ENCODE measurements at places on chromosomes 16 and 17.

DNA sequence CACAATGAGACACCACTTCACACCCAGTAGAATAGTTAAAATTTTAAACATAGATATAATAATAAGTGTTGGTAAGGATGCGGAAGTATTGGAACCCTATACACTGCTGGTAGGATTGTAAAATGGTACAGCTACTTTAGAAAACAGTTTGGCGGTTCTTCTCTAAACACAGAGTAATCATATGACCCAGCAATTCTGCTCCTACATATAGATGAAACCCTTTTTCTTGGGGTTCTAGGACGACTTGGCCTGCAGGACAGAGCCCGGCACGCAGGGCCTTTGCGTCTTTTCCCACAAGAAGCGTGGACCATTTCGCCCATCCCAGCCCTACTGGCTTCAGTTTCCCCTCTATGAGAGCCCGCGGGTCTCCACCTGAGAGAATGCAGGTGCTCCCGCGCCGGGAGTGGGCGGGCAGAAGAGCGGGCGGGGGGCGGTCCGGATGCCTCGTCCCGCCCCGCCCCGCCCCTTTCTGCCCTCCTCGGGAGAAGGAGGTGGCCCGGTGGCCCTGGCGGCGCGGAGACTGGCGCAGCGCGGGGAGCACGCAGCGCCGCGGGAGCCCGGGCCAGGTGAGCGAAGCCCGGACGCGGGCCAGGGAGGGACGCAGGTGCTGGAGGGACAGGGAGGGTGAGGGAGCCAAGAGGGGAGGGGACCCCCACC lies at the start of gene SDR42E2:
SDR42E2 (plus strand) TSS at position 508 of the 657 bp plus-strand sequence. CDS start 3,077 bp downstream, outside the sequence.
- no peak for DNase-seq

GRCh38 chr17:65020284-65020683 lies 36.3 kb downstream of the GNA13 start:
- no peak for DNase-seq

- DNase-seq: no peak
Measured at GRCh38 chr16:25108054-25108453, 3.5 kb upstream of the LCMT1 start.

- no peak for DNase-seq
Measured at GRCh38 chr17:59853168-59853918, 39.4 kb downstream of the TUBD1 start.

DNA sequence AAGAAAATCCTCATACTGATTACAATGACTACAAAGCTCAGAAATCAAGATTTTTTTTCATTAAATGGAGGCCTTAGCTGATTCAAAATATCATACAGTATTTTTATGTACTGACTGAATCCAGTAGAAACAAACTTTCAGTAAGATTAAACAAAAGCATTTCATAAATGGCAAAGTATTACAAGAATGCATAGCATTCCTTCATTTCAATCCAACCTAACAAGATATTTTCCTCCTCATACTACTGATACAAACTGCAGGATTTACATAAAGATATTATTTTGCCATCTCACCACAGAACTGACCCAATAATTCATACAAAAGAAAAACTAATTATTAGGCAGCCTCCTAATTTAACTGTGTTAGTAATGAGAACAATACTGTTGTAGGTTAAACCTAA lies 6.2 kb upstream of the KANSL1 start:
- no peak for DNase-seq

GRCh38 chr17:50087912-50088405 lies 7.2 kb upstream of the PDK2 start:
- no peak for DNase-seq

DNA sequence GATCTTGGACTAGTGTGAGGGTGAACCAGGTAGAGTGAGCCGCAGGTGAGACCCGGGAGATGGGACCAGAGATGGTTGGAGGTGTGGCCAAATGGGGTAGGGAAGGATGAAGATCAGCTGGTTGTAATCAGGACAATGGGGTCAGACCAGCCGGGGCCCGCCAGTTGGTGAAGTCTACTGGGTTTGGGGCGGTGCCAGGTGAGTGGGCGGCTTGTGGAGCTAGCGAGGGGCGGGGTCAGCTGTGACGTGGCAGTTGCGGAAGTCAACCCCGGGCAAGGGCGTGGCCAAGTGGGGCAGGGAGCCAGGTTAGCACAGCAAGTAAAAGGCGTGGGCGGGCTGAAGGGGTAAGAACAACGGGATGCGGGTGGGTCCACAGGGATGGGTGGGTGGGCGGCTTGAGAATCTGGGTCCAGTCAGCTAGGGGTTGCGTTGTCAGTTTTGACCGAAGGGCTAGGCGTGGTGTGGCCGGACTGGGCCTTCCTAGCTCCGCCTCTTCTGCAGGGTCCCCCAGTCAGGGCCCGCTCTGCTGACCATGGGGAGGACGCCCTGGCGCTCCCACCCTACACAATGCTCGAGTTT lies 25.5 kb upstream of the ALKBH5 start:
- DNase-seq: no peak

DNA sequence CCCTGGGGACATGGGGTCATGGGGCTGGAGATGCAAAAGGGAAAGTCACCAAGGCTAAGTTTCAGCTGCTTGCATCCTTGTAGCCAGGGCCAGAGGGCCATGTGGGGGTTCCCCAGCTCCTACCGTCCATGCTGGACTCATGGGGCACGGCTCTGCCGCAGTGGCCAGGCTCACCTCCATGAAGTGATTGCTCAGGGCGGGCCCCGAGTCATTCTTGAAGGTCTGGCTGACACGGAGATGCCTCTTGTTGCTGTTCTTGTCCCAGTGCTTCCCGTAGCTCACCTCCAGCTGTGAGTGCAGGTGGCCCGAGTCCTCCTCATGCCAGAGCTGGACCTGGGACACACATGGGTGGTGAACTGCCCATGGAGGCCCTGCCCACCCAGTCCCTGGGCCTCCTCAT lies 114.5 kb downstream of the RMI2 start:
- DNase-seq: no peak

- no peak for DNase-seq
Measured at GRCh38 chr17:7502987-7503386, 18.8 kb downstream of the POLR2A start.

DNA sequence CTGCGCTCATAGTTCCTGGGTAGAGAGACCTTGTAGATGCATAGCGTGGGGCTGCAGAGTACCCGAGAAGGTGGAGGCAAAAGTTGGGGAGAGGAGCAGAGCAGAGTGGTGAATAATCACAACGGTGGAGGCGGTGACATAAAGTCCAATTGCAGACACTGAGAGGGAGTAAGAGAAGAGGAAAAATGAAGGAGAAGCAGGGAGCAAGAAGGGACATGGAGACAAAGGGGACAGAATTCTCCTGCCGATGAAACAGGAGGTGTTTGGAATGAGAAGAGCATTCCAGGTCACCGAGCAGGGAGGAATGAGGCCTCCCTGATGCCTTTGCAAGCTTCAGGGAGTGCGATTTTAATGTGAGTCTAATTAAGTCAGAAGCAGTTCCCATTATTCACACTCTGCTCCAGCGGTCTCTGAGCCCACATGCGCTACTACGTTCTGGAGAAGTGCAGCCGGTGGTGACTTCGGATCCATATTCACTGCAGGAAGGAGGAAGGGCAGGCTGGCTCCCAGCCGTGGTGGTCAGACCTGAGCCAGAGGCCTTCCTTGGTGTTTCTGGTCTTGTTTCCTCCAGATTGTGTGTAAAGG lies 108.0 kb upstream of the DNAH9 start:
- DNase-seq: no peak

DNA sequence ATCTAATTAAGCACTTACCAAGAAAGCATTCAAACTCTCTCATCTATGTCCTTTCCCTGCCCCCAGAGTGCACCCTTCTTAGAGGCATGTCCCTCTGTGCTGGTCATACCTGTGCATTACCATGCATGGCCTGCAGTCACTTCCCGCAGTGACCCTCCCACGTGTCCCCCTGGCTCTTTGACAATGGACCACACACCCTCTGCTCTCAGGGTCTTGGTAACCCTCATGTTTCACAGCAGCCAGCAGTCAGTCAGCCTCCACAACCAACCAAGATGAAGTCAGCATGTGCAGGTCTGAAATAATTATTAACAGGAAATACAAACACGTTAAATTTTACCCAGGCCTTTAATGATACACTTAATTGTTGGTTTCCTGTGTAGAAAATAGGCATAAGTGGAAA lies 10.1 kb downstream of the KRT33A start:
- DNase-seq: no peak

GRCh38 chr16:57999366-57999970 lies 1.0 kb downstream of the ZNF319 start:
- no peak for DNase-seq

DNA sequence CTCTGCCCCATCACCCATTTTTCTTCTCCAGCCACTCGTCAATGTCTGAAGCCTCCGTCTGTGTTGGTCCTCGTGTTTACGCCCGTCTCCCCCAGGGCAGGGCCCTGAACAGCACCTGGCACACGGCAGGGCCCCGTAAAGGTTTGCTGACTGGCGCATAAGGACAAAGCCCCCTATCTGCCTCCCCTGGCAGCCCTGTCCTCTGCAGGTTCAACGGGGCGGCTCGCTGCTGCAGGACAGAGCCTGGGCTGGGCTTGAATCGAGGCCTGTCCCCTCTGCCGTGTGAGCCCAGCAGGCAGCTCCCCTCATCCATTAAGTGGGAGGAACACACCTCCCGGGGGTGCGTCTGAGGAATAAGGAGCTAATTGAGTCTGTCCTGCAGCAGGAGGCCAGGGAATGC lies 46.1 kb upstream of the PABPN1L start:
- no peak for DNase-seq

- no peak for DNase-seq
Measured at GRCh38 chr17:69427486-69428197, 13.1 kb downstream of the MAP2K6 start.

DNA sequence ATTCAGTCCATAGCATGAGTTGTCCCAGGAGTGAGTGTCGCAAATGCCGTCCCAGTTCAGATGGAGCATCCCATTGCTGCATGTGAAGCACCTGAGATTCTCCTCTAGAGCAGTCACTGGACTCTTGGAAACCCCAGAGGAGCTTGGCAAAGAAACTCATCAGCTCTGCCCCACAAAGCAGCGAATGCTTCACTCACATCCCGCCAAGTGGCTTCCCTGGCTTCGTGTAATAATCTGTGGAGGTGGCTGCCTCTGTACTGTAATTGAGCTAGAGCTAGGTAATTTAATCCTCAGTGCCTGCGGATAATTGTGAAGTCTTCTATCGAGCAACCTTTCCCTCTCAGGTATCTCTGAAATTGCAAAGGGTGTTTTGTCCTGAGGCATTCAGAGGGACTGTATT lies 107.1 kb downstream of the SNX29 start:
- DNase-seq: no peak

DNA sequence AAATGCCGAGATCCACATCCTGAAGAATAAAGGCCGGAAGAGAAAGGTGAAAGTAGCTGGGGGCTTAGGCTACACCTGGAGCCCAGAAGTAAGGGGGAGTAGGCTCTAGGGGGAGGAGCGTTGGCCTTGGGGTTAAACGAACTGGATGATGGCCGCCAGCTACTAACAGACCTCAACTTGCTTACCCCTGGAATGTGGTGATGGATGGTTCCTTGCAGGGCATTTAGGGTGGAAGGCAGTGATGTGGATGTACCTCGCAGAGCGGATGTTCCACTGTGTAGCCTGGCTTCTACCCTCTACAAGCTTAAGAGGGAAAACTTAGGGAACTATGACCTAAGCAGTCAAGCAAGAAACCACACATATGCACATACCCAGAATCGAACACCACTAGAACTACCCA lies 2.3 kb upstream of the MAZ start:
- no peak for DNase-seq

DNA sequence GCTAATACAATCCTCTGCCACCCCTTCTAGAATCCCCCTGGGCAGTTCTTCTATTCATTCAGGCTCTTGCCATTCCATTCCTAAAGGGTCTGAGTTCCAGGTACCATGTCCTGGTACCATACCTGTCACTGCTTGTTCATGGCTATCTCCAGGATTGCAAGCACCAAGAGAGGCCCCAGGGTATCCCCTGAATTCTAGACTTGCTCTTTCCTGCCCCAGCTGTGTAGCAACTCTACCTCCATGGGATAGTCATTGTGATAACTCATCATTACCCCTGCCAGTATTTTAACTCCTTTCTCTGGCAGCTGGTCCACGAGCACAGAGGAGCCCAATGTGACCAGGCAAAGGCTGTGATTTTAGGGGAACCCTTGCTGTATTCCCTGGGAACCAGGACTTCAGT lies 143.7 kb upstream of the CDH5 start:
- DNase-seq: no peak

GRCh38 chr17:81397314-81398175 lies 2.3 kb downstream of the BAHCC1 start:
- no peak for DNase-seq

- peak; percentile 68 for DNase-seq
Measured at GRCh38 chr17:28368306-28368831, 1.7 kb downstream of the VTN start.

DNA sequence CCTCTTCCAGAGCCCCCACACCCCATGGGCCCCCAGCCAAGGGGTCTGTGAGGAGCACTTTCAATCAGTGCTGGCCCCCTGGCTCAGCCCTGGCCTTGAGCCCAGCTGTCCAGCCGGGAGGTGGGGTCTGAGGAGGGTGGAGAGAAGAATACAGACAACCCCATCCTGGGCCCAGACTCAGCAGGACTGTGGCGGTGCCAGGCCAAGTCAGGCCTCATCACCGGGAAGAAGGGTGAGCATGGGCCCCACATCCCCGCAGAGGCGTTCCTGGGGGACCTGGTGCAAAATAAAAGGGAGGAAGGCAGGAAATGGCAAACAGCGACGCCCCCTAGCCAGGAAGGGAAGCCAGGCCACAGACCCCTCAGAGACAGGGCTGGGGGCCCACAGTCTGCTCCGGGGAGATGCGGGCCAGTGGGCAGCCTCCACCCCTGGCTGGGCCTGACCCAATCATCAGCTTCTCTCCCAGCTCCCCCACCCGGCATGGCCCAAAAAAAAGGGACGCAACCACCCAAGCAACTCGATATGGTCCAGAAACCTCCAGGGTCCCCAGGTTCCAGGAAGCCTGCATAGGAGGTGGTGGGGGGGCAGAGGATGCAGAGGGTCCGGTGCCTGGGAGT lies 20.6 kb downstream of the ZNF423 start:
- no peak for DNase-seq

- DNase-seq: no peak
Measured at GRCh38 chr16:21265104-21265837, 12.8 kb downstream of the CRYM start.

DNA sequence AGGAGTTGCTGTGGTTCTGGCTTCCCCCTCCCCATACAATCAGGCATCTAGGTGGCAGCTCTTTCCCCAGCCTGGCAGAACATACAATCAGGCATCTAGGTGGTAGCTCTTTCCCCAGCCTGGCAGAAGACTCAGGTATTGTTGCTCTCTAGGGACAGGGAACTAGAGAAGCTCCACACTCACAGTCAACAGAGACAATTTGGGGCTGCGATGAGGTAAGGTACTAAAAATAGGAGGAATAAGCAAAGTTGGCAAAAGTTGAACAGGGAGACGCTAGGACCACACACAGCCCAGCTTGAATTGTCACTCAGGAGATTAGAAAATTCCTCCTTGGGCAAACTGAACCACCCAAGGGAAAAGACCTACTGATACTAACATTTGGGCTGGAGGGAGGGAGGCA lies 315.5 kb upstream of the CDH5 start:
- no peak for DNase-seq

GRCh38 chr16:53789137-53789536 lies 85.2 kb downstream of the FTO start:
- DNase-seq: no peak

DNA sequence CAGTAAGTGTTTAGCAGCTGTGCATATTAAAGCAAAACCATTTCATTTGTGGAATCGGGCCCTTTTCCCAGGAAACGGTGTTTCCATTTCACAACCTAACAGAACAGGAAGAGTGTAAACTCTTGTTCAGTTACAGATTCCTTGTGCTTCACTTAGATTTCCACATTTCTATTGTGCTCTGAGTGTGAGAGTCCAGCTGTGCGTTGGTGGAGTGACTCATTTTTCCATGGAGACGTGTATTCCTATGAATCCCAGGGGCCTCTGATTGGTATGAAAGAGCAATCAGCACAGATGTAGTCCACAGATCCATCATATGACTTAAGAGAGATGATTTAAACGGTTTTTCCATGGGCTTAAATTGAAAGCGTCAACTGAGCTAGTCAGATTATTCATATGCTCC lies 13.3 kb upstream of the CAVIN1 start:
- DNase-seq: no peak
